ENCODE measurements at places on chromosomes 16 and 17.
A peak's percentile ranks its signal among the peaks of the same experiment; 100 is the strongest.

DNA sequence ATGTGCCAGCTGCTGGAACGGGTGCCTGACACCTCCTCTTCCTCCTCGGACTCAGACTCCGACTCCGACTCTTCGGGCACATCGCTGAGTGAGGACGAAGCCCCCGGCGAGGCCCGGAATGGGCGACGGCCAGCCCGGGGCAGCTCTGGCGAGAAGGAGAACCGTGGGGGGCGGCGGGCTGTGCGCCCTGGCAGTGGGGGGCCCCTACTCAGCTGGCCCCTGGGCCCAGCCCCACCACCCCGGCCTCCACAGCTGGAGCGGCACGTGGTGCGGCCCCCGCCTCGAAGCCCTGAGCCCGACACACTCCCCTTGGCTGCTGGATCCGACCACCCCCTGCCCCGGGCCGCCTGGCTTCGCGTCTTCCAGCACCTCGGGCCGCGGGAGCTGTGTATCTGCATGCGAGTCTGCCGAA is 6.8 kb downstream of the FBXL19 start:
- no peak overlapping the region for H3K27ac ChIP-seq
- H3K4me3 ChIP-seq = no peak overlapping the region
- no peaks in the 10 kb centered on the region for H3K27me3 ChIP-seq
- H3K36me3 ChIP-seq = peaks cover 13% of the 10 kb centered on the region

DNA sequence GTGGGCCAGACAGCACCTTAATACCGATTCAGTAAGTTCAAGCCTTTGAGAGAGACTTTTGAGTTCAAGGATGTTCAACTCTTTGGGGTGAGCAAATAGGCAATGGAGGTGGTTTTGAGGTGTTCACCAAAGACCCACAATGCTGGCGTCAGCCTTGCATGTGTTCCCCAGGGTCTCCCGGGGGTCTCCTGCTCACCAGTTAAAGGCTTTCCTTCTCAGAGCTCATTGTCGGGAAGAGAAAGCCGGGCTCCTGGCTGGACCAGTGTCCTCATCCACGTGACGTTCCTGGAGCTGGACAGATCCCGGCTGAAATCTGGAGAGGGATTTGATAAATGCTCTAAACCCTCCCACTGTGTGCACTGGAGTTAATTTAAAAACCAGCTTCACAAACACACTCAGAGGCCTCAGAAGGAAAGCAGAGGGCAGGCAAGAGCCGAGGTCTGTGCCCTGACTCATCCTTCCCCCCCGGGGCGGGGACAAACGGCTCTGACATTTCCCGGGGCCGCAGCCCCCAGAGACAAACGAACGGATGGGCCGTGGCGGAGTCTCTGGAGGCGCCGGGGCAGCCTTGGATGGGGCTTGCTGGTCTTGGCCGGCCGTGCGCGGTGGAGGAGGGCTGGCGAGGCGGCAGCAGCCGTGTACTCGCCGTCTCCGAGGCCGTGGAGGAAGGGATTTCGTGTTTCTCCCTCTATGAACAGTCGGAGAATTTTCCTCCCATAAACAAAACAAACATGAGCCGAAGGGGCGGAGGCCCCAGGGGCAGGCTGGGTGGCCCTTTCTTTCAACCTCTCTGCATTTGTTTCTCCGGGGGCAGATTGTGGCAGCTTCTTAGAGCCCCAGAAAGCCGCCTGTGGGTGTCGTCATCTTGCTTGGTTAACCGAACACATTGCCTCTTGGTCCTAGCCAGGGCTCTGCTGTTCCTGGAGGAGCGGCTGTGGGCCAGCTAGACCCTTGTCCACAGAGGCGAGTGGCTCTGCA is 94.2 kb downstream of the NTN1 start:
- H3K4me1 ChIP-seq = no peaks in the 10 kb centered on the region
- peak overlapping the region; percentile 85 for H3K27ac ChIP-seq
- H3K36me3 ChIP-seq = no peaks in the 10 kb centered on the region
- H3K4me3 ChIP-seq = peak overlapping the region; percentile 68
- peak; percentile 66 for DNase-seq
- no peaks in the 10 kb centered on the region for H3K27me3 ChIP-seq

GRCh38 chr17:7226721-7227710 is 7.3 kb downstream of the ACADVL start:
- no peaks in the 10 kb centered on the region for H3K4me1 ChIP-seq
- H3K4me3 ChIP-seq = no peak overlapping the region
- H3K27ac ChIP-seq = no peak overlapping the region
- H3K27me3 ChIP-seq = no peaks in the 10 kb centered on the region
- peaks cover 63% of the 10 kb centered on the region for H3K36me3 ChIP-seq

DNA sequence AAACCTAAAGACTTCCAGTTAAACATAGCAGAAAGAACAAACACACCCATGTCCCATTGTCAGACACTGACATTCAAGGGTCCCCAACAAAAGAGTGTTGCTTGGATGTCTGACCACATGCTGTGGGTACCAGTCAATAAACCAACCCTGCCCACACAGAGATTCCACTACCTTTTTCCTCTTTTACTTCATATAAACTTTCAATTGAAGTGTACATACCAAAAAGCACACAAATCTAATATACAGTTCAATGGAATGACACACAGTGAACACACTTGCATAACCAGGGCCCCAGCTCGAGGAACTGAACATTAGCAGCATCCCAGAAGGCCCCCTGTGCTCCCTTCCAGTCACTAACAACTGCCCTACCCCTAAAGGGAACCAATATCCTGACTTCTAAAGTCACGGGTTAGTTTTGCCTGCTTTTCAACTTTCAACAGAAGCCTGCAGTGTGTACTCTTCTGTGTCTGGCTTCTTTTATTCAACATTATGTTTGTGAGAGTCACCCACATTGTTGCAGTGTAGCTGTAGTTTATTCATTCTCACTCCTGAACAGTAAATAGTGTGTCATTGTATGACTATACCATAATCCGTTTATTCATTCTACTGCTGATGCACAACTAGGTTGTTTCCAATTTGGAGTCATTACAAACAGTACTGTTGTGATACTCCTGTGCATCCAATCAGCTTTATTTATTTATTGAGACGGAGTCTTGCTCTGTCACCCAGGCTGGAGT is 18.0 kb downstream of the CFDP1 start:
- no peak for DNase-seq
- no peak overlapping the region for H3K4me3 ChIP-seq
- H3K4me1 ChIP-seq = no peaks in the 10 kb centered on the region
- peaks cover 6% of the 10 kb centered on the region for H3K36me3 ChIP-seq
- H3K27ac ChIP-seq = no peak overlapping the region

DNA sequence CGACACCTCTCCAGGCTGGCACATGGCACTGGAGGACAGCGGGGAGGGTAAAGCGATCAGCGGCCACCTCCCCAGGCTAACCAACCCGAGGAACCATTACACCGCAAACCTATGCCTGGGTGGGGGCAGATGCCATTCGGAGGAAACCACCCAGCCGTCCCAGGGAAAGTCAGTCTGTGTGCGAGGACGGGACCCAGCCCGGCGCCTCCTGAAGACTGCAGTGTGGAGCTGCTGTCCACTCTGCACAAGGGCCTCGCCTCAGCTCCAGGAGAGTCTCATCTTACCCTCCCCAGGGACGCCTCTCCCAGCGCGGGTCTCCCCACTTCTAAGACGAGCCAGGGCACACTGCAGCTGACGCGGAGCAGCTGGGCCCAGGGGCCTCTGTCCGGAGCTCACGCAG is 8.0 kb downstream of the SLC38A10 start:
- no peaks in the 10 kb centered on the region for H3K27me3 ChIP-seq
- no peak for DNase-seq
- H3K4me3 ChIP-seq = no peak overlapping the region

Measured in thoracic aorta (tissue), 2 donors.